Stimulated activated CD8-positive, alpha-beta memory T cell treated with anti-CD3 and anti-CD28 coated beads, Interleukin-15, amount 100 ng/mL, for 48 hours (primary cell): ENCODE measurements at places on chromosomes 4 and X.

DNA sequence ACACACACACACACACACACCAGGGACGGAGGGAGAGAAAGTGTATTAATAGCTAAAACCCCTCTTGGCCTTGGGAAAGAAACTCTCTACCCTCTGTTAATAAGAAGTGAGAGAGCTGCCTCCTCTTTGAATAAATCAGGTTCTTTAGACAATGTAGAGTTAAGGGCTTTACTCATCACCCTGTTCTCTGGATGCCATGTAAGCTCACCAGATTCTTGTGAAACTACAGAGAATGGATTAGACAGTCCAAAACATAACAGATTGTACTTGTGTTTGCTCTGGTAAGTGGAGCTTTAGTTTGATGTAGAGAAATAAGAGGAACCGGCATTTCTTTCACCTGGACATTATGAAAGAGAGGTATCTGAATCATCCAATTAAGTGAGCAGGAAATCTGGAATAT, 263.2 kb downstream of the DMD start:
- DNase-seq: no peak

DNA sequence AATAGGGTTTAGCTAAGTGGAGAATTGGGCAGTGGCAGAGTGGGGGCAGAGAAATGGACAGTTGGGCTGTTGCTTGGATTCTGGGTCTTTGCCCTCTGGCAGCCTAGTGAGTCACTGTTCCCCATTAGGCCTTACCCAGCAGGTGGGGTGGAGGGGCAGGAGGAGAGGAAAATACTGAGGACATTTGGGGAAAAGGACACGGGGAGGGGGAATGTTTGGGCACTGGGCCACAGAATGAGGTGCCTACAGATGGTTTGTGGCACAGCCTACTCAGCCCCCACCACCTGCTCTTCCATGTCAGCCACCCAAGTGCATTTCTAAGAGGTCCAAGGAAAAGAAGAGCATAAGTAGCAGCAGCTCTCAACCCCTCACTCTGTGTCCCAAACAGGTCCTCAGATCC, 13.0 kb downstream of the SLC16A2 start:
- no peak for DNase-seq

GRCh38 chr4:10225096-10225495, 108.5 kb upstream of the WDR1 start:
- no peak for DNase-seq

DNA sequence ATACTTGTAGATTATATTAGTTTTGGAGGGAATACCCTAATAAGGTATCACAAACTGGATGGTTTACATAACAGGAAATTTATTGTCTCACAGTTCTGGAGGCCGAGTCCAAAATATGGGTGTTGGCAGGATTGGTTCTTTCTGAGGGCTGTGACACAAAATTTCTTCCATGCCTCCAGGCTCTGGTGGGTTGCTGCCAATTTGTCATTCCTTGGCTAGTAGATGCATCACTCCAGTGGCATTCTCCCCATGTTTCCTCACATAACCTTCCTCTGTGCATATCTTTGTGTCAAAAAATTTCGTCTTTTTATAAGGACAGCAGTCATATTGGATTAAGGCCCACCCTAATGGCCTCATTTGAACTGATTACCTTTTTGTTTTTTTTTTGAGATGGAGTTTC, 49.3 kb downstream of the APELA start:
- DNase-seq: no peak

GRCh38 chr4:80033581-80033980, 39.4 kb downstream of the ANTXR2 start:
- no peak for DNase-seq

- no peak for DNase-seq
Observed at GRCh38 chr4:81698538-81699296, 227.0 kb upstream of the RASGEF1B start.

DNA sequence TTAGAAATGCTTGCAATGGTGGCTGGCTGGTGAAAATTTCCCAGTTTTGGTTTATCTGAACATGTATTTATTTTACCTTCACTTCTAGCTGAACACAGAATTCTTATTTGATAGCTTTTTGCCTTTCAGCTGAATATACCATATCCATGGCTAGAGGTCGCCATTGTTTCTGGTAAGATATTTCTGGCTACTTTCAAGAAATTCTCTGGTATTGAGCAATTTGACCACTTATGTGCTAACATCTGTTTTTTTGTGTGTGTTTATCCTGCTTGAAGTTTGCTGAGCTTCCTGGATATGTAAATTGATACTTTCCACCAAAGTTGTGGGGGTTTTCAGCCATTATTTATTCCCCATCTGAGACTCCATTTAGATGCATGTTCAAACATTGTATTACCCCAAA, 75.4 kb downstream of the FBXW7 start:
- DNase-seq: no peak

DNA sequence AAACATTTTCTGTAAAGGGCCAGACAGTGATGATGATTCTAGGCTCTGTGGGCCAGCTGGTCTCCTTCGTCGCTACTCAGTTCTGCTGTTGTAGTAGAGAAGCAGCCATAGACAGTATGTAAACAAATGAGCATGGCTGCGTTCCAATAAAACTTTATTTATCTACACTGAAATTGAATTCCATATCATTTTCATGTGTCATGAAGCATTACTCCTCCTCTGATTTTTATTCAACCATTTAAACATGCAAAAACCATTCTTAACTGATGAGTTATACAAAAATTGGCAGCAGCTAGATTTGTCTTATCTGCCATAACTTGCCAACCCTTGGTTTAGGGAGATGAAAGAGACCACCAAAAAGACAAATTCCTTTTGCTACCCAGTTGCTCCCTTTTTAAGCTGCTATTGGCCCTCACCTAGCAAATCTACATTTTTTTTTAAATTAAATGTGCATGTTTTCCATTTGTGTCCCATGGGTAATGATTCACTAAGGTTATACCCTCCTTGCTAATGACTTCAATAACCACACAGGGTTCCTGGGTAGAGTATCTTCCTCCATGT, 309.9 kb downstream of the DHX15 start:
- DNase-seq: no peak

DNA sequence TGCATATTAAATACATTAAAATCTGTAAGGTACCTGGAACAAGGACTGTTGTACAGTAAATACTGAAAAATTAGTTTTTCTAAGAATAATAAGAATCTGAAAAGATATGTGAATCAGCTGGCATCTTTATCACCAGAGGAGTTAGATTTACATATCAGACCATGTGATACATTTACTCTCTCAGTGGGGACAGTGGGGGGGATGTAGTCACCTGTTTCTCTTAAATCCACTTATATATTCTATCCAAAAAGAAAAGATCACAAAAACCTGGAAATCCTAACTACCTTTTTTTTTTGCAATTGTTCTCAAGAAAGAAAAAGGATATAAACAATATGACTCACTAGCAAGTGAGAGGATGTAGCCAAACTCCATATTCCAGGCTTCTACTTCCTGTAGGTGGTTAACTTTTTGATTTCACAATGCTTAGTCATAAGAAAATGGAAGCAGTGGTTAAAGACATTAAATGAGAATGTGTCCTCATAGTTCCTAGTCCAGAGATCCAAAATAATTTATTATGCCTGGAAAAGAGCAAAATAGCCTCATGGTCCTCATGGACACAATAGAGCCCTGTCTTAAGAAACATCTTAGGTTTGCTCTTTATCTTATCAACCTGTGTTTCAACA, 22.5 kb upstream of the MYOZ2 start:
- DNase-seq: no peak

DNA sequence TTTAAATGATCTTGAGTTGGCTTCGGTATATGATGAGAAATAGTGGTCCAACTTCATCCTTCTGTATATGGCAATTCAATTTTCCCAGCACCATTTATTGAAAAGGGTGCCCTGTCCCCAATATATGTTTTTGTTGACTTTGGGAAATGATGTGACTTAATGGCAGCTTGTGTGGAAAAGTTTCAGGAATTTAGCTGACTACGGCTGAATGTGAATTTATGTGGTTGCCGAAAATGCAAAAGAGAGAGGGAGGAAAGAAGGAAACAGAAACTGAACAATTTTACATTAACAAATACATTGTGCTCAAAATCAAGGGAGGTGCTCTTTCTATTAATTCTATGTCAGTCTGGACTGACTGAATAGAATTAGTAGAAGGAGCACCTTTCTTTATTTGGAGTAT, 101.8 kb upstream of the CYSLTR1 start:
- DNase-seq: no peak

- no peak for DNase-seq
Observed at GRCh38 chr4:171561419-171561818, 251.8 kb upstream of the GALNTL6 start.

GRCh38 chr4:44842531-44842930, 116.2 kb upstream of the GNPDA2 start:
- DNase-seq: no peak
